ENCODE measurements at places on chromosomes 3 and 15.

DNA sequence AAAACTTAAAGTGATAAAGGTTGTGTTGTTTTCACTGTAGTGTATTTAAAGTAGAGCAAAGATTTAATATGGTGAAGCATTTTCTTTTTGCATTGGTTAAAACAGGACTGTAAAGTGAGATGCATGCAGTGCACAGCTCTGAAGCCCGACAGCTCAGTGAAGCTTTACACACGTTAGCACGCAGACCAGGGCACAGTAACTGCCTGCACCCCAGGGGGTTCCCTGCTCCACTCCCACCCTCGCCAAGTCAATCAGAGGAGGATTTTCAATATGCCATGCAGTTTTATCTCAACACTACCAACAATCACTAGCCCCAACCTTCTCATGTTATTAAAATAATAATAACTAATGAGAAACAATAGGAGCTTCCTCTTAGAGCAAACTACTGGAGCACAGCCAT, 28.1 kb upstream of the BCL2L10 start:
- DNase-seq: no peak

GRCh38 chr15:60424006-60424405, 26.2 kb upstream of the ANXA2 start:
- no peak for DNase-seq

DNA sequence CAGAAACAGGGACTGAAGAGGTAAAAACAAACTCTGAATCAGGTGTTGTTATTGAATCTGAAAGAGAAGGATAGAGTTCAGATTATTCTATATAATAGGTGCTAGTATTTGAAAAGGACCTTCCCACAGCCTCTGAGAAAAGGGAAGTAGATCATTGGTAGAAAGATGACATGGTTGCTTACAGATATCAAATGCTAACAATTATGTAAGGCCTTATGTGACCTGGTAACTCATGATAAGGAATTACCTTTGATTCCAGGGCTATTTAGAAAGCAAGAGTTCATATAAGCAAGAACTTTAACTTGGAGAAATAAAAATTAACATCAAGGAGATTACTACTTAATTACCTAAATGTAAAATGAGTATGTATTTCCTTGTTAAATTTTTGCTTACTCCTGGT, 7.6 kb downstream of the SLC27A2 start:
- DNase-seq: no peak

DNA sequence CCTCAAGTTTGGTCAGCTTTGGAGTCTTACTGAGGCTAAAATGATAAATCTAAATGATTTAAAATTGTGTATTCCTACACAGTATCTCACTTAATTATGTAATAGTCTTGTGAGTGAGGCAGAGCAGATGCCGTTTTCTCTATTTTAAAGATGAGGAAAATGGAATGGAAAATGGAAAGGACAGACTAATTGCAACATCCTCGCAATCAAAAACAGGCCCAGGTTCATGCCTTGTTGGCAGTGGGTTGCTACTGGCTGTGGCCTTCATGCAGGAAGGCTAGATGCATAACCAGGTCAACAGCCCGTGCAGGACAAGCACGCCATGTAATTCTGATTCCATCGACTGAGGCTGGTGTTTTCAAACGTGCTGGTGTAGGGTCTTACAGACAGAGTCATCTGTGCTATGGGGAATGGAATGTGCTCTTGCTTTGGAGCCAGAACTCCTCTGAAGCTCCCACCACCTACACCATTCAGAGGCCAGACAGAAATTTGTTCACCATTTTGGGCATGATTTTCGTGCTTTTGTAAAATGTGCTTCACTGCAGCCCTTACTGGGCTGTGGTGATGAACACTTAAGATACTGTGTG, 37.9 kb downstream of the MLH1 start:
- no peak for DNase-seq

- no peak for DNase-seq
These were observed 108.0 kb upstream of the PRR20G start for GRCh38 chr3:127395663-127396355.

DNA sequence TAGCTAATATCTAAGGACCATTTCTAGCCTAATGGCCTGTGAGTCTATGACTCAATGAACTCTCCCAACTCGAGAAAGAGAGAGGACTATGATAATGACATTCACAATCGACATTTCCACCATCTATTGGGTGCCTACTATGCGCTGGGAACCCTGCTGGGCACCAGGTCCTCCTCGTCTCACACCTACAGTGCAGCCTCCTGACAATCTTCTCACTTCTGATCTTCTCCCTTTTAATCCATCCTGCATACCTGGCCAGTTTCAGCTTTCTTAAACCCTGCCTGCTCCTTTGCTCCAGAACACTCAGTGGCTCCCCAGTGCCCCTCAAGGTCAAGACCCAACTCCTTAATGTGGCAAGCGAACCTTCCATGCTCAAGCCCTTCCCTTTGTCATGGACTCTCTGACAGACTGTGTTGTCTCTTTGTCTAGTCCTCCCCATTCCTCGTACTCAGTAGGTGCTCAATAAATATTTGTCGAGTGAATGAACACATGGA, 3.5 kb upstream of the SLC6A1 start:
- no peak for DNase-seq

DNA sequence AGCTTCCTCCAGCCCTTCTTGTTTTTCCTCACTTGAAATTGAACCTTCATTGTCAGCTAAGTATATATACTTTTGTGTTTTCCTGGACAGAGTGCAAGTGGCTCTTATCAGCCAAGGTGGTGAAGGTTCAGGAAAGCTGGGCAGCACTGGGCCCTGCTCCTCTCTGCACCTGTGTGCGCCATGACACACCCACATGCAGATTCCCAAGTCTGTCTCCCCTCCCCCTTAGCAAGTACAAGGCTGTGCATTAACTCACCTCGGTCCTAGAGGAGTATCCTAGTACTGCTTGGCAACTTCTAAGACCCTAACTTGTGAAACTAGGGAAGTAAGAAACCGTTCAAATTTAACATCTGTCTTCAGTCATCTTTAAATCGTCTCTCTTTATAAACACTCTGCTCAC, 85.8 kb downstream of the SLC49A4 start:
- no peak for DNase-seq

DNA sequence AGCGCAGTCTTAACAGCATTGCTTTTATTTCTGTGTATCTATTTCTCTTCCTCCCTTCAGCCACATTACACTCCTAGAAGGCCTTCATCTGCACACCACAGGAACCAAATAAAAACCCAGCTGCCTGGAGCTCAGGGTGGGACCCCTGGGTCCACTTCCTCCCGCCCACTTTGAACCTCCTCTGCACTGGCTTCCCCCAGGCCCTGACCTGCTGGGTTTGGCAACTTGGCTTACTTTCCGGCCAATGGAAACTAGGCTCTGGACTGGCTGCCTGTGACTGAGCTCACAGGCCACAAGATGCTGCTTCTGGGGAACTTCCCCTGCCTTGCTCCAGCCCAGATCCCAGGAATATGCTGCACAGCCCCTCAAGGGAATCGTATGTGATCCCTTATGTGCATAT, 89.8 kb downstream of the SEMA5B start:
- DNase-seq: no peak

GRCh38 chr15:74384881-74385643, 17.6 kb upstream of the CYP11A1 start:
- peak; percentile 86 for DNase-seq

GRCh38 chr15:40857601-40858341, 13.9 kb downstream of the SPINT1 start:
- DNase-seq: peak; percentile 71

- DNase-seq: no peak
These were observed 146.1 kb upstream of the CTNNB1 start for GRCh38 chr3:41053220-41053619.

GRCh38 chr3:45381168-45381852, 7.1 kb upstream of the LARS2 start:
- DNase-seq: no peak

DNA sequence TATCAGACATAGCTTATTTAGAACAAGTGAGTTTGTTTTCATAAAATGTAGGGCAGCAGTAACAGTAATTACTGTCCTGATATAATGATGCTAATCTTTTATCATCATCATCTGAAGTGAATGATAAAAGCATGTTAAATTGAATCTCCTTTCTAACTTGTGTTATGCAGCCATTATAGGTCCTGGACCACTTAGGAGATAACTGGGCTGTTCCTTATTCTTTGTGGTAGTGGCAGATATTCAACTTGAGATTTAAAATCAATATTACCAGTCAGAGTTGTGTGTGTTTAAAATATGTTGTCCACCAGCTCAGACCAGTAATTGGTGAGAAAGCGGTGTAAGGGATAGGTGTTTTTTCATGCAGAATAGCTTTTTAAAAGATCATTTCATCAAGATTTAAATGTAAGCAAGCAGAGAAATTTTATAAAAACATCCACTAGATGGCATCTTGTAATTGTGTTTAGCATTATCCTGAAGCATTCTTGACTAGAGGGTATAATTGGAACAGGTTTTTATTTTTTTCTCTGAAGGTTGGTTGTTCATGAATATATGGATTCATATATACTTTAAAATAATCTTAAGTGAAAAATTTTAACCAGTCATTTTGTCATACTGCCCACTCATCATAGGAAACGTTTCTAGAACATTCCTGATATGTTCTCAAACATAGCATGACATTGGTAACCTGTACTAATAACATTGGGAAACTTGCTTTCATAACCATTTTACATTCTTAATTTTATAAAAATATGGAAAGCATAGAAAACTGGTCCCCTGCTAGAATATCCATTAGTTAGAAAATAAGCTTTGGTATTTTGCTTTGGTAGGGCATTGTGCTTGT, 153.9 kb downstream of the BBX start:
- no peak for DNase-seq

- DNase-seq: no peak
These were observed 779.0 kb downstream of the SQOR start for GRCh38 chr15:46413799-46414198.

DNA sequence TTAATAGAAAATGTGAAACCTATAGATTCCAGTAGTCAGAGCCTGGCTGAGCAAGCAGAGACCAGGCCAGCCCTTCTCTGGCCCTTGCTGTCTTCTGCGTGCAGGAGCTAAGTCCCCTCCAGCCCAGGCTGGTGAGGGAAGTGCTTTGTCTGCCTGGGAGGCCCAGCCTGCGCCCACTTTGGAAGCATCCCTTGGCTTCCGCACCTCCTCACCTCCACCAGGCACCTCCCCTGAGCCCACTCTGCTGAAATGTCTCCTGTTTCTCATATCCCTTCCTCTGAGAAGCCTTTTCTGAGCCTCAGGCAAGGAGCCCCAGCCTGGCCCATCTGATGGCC, 45.3 kb downstream of the ALDH1L1 start:
- DNase-seq: no peak

DNA sequence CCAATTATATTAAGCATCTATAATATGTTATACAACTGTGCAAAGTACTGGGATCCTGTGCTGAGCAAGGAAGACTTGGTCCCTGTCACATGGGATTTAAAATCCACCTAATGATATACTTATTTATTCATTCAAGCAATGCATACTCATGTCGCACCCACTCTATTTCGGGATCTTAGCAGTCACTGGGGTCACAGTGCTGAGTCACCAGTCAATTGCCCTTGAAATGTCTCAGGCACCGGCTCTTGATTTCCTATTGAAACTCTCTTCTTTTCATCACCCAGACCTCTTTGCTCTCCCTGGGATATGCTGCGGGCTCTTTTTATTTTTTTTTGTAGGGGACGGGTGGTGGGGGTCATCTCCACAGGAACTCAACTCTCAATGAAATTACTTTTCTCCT, 194.5 kb upstream of the GAP43 start:
- no peak for DNase-seq

GRCh38 chr3:138923531-138923994, 23.4 kb downstream of the FOXL2 start:
- peak; percentile 74 for DNase-seq

DNA sequence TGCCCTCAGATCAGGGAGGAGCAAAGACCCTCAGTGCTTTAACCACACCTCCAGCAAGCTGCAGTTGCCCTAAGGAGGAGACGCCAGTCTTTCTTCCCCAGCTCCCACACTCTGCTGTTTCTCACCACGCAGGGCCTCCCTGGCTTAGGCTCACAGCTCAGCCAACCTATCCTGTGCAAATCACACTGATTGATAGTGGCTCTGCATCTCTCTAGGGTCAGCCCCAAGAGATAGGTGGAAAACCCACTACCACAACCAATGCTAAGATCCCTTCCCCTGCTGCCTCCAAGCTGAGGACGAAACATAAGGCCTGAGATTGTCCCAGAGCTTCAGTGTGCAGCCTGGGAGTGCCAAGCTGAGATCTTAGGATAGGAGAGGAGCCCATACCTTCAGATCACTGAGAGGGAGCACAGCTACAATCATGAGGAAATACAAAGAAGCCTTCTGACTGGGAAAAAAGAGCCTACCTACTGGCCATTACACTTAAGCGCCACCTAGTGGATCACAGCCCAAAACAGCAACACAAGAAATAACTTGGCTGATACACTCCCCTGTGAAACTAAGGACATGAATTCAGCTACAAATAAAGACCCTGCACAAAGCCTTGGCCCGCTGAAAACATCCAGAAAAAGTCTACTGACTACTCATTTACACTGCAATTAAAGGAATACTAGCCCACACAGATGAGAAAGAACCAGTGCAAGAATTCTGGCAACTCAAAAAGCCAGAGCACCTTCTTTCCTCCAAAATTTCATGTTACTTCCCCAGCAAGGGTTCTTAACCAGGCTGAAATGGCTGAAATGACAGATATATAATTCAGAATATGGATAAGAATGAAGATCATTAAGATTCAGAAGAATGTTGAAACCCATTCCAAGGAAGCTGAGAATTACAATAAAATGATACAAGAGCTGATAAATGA, 271.5 kb upstream of the DCBLD2 start:
- no peak for DNase-seq

DNA sequence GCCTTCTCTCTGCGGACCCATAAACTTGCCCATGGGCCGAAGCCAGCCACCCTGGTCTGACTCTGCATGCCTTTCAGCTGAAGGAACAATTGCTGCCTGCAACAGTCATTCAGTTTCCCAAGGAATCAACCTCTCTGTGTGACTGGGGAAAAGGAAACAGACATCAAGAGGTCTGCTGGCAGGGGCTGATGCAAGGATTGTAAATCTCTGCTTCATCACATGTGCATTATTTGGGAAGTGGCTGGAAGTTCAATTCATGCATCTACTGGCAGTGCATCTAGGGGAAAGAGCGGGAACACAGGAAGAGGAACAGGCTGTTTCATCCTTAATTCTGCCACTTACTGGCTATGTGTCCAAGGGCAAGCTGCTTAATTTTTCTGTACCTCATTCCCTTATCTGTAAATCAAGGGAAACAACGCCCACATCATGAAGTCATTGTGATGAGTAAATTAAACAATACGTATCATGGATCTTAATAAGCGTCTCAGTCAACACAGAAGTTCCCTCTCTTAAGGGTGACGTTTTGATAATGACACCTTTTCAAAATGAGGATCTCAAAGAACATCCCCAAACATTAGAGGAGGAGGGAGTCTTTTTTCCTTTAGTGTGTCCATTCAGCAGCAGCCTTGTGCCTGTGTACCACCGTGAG, 17.4 kb upstream of the ADPGK start:
- DNase-seq: no peak

DNA sequence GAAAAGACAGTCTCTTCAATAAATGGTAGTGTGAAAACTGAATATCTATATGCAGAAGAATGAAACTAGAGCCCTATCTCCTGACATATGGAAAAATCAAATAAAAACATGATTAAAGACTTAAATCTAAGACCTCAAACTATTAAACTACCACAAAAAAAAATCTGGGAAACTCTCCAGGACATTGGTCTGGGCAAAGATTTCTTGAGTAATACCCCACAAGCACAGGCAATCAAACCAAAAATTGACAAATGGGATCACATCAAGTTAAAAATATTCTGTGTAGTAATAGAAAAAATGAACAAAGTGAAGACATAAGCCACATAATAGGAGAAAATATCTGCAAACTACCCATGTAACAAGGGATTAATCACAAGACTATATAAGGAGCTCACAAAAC, 286.4 kb downstream of the TBC1D5 start:
- no peak for DNase-seq
